ENCODE measurements at places on chromosomes 3 and 15. TPM values are rescaled to one million over a fixed set of nuclear protein-coding genes. Genes with fewer than 3 reads are reported as not detected.

- no peak overlapping the region for H3K27ac ChIP-seq
- H3K27me3 ChIP-seq, result peaks cover 2% of the 10 kb centered on the region
- H3K4me1 ChIP-seq, result no peaks in the 10 kb centered on the region
- DNase-seq, result no peak
- H3K4me3 ChIP-seq, result no peak overlapping the region
- no peaks in the 10 kb centered on the region for H3K36me3 ChIP-seq
Observed at GRCh38 chr15:80326270-80326669, 74.3 kb upstream of the CTXND1 start.

- no peak for DNase-seq
- no peak overlapping the region for H3K27ac ChIP-seq
- no peak overlapping the region for H3K4me3 ChIP-seq
- H3K36me3 ChIP-seq, result no peaks in the 10 kb centered on the region
Observed at GRCh38 chr3:111867889-111868426, 8.9 kb downstream of the PHLDB2 start.

DNA sequence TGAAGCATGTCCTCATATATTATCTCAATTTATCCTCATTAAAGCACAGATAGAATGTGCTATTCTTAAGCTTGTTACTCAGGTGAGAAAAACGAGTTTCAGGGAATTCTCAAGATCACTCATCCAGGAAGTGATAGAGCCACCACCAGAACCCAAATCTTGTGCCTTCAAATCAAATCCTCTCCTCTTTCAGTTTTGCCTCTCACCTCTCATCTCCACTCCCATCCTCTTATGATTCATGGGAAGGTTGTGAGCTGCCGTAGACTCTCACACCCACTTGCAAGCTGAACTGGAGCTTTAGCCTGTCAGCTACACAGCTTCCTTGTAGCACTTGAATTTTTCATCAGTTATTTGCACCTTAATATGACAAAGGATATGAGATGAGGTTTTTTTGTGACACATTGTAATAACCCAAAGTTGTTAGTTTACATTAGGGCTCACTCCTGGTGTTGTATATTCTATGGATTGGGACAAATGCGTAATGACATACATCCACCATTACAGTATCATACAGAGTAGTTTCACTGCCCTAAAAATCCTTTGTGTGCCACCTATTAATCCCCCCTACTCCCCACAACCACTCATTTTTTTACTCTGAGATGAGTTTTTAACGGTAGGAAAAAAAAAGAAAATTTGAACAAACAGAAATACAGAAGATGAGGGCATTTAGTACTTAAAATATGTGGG lies 25.7 kb downstream of the GPR15 start:
- DNase-seq, result peak; percentile 87
- peak overlapping the region; percentile 80 for H3K4me3 ChIP-seq
- H3K4me1 ChIP-seq, result peaks cover 70% of the 10 kb centered on the region
- no peaks in the 10 kb centered on the region for H3K27me3 ChIP-seq

DNA sequence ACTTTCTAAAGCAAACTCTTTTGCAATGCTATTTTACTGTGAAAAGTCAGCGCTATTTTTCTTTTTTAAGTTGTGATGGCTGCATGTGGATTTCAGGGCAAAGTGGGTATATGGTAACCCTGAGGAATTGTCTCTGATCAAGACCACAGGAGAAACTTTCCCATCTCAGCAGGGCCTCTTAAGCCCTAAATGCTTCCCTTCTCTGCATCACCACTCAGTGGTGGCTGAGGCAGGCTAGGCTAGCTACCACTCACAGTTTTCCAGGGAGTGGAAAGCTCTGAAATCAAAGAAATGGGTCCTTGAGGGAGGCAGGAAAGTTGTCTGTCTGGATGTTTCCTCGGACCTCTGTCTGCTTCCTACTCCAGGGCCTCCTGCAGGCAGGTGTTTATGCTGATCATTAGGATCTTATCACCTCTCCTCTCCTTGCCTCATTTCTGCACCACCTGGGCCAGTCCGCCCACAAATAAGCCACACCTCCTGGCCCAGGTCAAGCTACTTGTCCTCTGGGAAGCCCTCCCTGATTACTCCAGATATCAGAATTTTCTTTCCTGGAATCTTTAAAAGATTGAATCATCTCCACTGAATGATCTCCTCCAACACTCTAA lies 37.0 kb downstream of the CEMIP start:
- H3K36me3 ChIP-seq, result no peaks in the 10 kb centered on the region
- no peak overlapping the region for H3K27ac ChIP-seq
- H3K27me3 ChIP-seq, result peaks cover 17% of the 10 kb centered on the region
- H3K4me1 ChIP-seq, result peaks cover 2% of the 10 kb centered on the region
- no peak for DNase-seq

Gene BCHE
- total RNA-seq, result not detected

Gene SLC6A11
- not detected for total RNA-seq

Data from activated CD4-positive, alpha-beta T cell treated with anti-CD3 and anti-CD28 coated beads, Interleukin-2, amount 10 ng/mL, durations not matched to agents 24 days and 14 days (primary cell).